ENCODE measurements at places on chromosomes 11 and 22.

- no peak for DNase-seq
Observed at GRCh38 chr11:35420371-35420770, 1.0 kb upstream of the SLC1A2 start.

DNA sequence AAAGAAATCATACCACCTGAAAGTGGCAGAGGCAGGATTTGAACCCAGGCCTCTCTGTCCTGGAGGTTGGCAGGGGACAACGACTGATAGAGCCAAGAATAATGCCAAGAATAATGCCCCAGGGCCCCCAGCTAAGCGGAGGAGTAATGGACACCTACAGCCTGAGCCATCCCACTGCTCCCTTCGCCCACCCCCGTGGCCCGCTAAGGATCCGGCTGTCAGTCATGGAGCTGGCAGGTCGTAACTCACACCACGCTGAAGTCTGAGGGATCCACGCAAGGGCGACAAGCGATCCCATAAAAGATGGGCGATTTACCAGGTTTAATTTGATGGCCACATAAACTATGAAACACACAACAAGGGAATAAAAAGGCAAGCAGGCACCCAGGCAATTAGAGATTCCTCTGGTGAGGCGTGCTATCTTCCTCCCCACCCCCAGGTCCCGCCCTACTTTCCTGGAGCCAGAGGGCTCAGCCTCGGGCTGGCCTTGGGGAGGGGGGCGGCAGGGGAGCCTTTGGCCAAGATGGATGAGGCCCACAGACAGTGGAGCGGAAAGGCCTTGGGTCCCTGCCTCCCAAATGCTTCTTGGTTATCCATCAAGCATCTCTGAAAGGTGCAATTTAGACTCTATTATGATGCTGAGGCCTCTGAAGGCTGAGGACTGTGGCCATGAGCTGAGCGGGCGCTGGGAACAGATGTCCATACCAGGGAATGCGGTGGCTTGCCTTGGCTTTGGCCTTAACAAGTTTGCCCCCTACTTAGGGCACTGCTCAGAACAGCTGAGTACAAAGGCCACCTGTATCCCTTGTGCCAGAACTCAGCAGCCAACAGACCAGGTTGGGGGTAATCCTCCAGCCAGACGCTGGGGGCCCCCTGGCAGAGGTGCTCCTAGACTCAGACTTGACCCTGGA is 55.2 kb downstream of the MACROD1 start:
- no peak for DNase-seq

GRCh38 chr22:22728382-22728781 is 84.0 kb downstream of the GGTLC2 start:
- DNase-seq: no peak

DNA sequence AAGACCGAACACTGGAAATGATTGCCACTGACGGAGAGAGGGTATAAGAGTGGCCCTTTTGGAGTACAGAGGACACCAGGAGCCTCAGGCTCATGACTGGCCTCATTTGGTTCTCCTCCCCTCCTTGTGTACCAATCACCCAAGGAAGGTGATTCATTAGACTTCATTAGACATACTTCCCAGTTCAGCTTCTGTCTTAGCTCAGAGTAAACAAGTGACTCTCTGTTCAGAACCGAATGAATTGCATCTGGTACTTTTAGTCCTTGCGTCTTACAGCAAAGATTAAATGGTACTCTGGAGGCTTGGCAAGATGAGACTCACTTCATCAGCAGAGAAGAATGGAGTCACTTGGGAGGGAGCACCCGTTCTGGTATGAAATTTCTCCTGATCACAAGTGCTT is 75.2 kb downstream of the ZNRF3 start:
- DNase-seq: no peak

GRCh38 chr11:28961726-28962125 is 853.5 kb downstream of the METTL15 start:
- DNase-seq: no peak

GRCh38 chr11:123585706-123586105 is 68.7 kb downstream of the SCN3B start:
- no peak for DNase-seq

DNA sequence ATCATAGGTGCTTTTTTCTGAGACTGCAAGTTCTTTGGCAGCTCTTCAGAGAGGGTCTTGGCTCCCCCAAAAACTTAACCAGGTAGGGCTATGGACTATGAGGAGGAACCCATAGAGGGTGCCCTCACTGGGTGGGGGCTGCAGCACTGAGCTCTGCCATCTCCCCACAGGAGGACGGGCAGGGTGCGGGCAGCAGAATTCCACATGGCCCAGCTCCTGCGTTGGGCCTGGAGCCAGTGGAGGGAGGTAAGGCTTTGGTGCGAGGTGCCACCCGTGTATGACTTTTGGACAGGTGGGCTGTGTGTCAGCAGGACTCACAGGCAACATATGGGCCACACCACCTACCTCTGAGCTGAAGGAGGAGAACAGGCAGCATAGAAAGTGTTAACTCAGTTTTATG is 58.4 kb downstream of the PISD start:
- no peak for DNase-seq

DNA sequence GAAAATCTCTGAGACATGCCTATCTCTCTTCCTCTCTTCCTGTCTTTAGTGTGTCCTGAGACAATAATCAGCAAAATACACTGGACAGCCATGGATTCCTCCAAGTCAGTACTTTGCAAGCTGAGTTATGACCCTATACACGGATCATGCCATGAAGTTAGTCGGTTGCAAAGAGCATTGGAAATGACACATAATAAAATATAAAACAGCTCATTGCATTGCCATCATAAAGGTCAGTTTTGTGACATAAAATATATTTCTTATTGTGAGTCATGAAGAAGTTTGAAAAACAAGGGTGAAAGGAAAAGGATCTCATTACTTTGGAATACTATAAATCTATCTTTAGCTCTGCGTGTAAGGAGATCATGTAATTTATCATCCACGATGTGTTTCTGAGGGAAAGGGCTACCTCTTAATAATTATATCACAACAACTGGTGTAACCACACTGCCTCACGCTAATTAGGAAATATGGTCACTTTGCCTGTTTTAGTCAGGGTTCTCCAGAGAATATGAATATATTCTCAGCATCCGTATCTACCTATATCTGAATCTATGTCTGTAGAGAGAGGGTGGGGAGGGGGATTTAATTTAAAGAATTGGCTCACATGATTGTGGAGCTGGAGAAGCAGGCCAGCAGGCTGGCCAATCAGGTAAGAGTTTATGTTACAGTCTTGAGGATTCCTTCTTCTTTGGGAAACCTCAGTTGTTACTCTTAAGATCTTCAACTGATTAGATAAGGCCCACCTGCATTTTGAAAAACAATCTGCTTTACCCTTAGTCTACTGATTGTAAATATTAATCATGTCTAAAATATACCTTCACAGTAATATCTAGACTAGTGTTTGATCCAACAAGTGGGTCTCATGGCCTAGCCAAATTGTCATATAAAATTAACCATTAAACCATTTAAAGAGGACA is 198.8 kb downstream of the FAT3 start:
- no peak for DNase-seq

- no peak for DNase-seq
Observed at GRCh38 chr11:127670374-127671119, 670.0 kb upstream of the KIRREL3 start.

DNA sequence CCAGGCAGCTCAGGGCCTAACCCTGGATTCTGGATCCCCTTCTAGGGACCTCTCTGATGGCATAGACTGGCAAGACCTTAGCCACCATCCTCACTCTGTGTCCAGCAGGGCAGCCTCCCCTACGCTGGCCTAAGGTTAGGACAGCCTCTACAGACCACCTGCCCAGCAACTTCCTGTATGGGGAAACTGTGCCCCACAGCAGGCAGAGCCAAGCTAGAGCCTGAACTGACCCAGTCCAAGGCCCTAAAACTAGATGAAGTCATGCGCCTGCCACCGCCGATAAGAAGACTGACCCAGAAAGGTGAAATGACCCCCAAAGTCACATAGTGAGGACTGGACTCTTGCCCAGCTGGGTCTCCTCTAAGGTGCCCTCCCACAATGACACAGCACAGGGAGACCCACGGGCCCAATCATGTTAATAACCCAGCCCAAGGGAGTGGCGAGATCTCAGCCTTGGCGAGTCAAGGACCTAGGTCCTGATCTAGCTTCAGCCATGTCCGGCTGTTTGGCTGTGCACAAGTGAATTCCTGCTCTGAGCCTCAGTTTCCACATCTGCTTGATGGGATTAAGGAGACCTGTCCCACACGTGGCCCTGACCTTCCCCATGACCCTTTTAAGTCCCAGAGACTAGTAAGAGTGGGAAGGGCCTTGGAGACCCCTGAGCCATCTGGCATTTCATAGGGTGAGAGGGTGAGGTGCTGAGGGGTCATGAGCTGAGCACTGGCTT is 17.6 kb downstream of the STARD10 start:
- DNase-seq: no peak

DNA sequence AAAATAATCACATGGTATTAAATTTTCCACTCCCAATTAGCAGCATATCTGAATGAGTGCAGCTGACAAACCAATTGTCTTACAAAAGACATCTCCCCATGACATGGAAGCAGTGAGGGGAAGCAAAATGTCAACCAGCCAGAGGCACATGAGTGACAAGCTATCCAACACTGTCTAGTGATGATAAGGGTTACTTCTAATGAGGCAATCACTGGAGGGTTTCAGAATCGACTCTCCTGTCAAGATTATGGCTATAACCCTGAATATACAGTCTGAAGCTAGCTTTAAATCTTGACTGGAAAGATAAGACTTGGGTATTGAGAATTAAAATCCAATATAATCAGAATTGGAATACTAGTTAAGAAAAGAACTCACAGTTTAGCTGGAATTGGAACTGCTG is 50.3 kb downstream of the AMBRA1 start:
- DNase-seq: no peak

DNA sequence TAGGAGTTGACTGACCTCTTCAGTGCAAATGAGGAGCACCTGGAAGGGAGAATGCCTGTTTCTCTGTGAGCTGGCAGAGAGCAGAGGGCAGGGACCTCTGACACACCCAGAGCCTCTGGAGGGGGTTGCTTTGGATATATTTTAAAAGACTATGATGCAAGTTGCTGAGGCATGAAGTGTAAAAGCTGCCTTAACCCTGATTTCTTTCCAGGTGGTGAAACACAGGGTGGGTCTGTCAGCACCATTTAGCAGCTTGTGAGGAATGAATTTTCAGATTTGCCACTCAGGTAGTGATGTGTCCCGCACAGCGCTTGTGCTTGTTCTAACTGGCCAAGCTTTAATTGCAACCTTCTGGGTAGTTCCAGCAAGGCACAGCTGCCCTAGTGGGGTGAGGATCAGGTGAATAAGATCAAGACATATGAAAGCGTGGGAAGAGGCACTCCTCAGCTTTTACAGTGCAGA is 90.2 kb downstream of the SWAP70 start:
- peak; percentile 80 for DNase-seq

GRCh38 chr11:60995798-60996197 is 24.3 kb downstream of the CD6 start:
- no peak for DNase-seq

GRCh38 chr22:31958625-31959239 is 14.4 kb downstream of the YWHAH start:
- DNase-seq: no peak

- DNase-seq: no peak
Observed at GRCh38 chr11:86670181-86670580, 2.2 kb downstream of the ME3 start.

GRCh38 chr11:96413408-96413807 is 23.6 kb downstream of the JRKL start:
- no peak for DNase-seq

GRCh38 chr11:78417175-78417887 is at the start of gene GAB2:
Gene GAB2 (minus strand): TSS chr11:78417820. CDS start chr11:78417720, 100 bp downstream.
- no peak for DNase-seq

- DNase-seq: no peak
Observed at GRCh38 chr11:120324932-120325810, at the start of gene TLCD5. Gene TLCD5 (plus strand): TSS chr11:120325299. CDS start chr11:120327442, 2,143 bp downstream.

DNA sequence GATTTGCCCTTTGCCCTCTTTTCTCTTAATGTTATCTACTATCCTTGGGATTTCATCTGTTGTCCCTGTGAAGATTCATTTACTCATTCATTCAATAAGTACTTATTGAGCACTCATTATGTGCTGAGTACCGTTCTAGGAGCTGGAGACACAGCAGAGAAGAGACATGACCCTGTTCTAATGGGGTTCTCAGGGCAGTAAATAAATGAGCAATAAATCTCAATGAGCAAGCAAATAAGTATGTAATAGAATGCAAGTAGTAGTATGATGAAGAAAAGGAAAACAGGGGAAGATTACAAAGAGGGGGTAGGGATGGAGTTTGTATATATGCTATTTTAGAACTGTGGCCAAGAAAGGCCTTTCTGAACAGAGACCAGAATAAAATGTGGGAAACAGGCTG is 34.2 kb upstream of the NRIP3 start:
- DNase-seq: no peak

DNA sequence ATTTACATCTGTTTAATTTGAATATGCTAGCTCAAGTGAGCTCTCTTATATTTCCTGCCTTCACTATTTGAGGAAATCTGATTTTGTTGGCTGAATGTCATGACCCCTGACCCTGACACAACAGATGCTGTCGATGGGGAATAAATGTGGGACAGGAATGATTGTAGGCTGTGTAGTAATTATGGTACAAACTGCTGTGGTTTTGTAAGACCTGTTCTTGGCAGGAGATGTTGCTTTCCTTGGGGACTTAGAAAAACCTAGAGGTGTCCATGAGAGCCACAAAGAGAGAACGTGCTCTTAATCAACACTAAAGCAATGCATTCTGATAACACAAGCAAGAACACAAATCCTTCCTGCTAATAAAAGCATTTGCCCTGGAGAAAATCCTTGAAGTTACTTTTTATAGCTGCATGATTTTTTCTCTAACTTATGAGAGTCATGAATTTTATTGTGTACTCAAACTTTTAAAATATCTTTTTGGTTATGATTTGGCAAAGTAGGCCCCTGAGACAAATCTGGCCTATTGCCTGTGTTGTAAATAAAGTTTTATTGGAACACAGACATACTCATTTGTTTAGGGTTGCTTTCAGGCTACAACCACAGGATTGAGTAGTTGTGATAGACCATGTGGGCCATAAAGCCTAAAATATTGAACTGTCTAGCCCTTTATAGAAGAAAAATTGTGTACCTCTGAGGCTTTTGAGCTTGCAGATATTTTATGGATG is 90.2 kb downstream of the DDX10 start:
- no peak for DNase-seq

DNA sequence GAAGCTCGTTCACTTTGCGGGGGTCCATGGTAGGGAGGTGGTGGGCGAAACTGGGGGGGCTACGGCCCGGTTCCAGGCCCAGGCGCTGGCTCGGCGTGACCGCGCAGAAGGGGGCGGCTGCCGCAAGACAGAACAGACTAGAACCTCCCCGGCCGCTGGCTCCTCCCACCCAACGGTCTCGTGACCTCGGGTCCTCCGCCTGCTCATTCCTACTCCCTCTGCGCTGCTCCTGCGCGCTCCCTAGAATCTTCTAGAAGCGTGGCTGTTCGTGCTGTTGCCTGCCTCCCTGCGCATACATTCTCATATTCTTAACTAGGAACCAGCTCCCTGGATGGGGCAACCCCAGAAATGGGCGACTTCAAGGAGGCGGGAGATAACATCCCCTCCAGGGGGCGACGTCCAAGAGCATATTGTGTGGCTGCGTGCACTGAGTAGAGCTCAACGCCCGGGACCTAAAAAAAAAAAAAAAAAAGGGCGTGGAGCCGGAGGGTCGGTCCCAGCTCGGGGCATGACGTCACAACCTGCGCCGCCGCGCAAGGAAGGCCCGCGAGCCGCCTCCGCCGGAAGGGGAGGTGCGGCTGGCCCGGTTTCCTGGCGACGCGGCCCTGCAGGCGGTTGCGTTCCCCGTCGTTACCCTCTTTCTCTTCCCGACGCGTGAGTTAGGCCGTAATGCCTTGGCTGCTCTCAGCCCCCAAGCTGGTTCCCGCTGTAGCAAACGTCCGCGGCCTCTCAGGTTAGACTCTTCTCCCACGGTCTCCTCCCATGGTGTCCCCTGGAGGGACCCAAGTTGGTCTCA is at the start of the genes ST13 and XPNPEP3:
TSS of gene ST13 (minus strand) at position 127 of the 796 bp plus-strand sequence. CDS start at position 28, 99 bp downstream.
TSS of gene XPNPEP3 (plus strand) at position 636 of the 796 bp plus-strand sequence. CDS start at position 670, 34 bp downstream.
- peak; percentile 74 for DNase-seq

GRCh38 chr11:117433717-117434116 is 106.1 kb downstream of the CEP164 start:
- no peak for DNase-seq

Measured in keratinocyte (primary cell).